ENCODE measurements at places on chromosomes 5 and 9.

DNA sequence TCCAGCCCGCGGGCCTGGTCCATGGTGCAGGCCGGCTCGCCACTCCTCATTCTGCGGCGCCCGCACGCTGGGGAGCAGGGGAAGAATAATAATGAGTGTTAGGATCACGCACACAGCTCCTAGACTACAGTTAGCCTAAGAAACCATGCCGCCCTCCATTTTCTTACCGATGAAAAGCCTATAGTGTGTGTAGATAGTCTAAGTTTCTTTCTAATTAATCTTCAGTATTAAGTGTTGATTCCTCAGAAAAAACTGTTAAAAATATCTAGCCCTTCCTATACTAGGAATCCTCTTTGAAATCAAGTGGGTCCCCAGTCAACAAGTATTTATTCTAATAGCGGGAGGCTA lies 9.3 kb downstream of the ZBED3 start:
- no peak for DNase-seq

GRCh38 chr5:80796846-80797245 lies 142.1 kb upstream of the DHFR start:
- DNase-seq: no peak

GRCh38 chr5:14201325-14202045 lies 58.3 kb downstream of the TRIO start:
- no peak for DNase-seq

DNA sequence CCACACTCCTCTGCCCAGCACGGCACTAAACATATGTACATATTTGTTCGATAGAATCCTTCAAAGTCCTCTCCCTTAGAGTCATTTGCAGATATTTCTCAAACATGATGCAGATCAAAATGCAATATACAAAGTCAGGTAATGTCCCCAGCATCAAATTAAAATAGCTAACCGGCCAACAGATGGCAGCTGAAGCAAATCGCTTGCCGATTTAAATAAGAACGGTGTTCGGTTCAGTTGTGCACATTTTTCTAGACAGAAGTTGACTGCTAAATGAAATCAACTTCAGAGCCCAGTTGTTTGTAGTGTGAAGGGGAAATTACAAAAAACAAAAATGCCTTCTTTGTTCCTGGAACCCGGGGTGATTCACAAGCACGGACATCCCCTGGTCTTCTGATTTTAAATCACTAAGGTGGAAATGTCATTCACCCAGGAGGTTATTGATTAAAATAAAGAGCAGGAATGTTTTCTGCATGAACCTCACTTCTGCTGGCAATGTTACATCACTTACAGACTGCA lies 219.2 kb downstream of the EBF1 start:
- DNase-seq: no peak

GRCh38 chr5:1011741-1012312 lies 3.2 kb downstream of the NKD2 start:
- DNase-seq: no peak

GRCh38 chr5:133356984-133357421 lies 255.3 kb downstream of the FSTL4 start:
- DNase-seq: no peak

DNA sequence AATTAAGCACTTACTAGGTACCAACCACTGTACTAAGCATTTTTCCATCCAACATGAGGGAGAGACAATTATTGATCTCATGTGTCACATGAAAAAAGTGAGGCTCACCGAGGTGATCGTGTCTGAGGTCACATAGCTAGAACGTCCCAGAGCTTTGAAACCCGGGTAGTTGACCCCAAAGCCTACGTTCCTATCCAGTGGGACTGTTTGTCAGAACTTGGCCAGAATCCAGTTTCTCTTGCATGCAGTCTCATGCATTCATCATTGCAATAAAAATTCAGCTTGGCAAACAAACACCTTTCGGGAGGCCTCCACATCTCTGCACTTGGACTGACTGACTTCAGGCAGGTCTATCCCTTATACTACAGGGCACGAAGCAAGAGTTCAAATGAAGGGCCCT lies 23.4 kb upstream of the FAT2 start:
- no peak for DNase-seq

Data from stimulated activated CD8-positive, alpha-beta memory T cell treated with anti-CD3 and anti-CD28 coated beads, Interleukin-7, amount 100 ng/mL, for 48 hours (primary cell).